ENCODE measurements at places on chromosomes 16 and 17.

DNA sequence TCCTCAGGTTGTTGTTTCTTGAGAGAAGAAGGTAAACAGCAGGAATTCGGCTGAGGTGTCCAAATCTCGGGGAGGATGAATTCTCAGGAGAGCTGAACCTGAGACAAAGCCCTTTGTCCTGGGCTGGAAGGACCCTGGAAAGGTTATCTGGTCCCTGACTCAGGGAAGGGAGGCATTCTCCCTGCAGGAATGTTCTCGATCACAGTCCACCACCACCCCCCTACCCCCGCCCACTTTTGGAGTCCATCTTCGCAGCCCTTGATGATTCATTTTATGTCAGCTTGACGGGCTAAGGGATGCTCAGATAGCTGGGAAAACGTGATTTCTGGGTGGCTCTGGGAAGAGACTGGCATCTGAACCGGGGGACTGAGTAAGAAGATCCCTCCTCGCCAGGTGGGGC is 1.4 kb upstream of the CEP295NL start:
- DNase-seq = no peak

GRCh38 chr16:2179107-2179501 is 17.3 kb downstream of the CASKIN1 start:
- no peak for DNase-seq

GRCh38 chr17:75287221-75287620 is 2.0 kb downstream of the SLC25A19 start:
- DNase-seq = no peak

- DNase-seq = no peak
Observed at GRCh38 chr16:53166099-53166498, 111.3 kb downstream of the CHD9 start.

DNA sequence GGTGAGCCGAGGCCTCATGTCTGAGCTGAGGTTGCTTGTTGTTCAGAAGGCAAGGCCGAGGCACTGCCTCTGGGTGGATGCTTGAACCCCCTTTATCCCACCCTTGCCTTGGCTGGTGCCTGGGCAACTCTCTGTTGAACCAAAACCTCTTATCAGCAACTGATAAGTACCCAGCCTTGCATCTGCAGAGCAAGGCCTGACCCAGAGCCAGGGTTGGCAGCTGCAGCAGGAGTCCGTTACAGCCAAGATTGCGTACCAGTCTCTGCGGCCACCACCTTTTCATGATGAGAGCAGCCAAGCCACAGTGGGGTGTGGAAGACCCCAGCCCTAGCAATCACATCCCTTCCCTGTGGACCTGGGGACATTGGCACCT is 118.3 kb downstream of the RAB11FIP4 start:
- no peak for DNase-seq

DNA sequence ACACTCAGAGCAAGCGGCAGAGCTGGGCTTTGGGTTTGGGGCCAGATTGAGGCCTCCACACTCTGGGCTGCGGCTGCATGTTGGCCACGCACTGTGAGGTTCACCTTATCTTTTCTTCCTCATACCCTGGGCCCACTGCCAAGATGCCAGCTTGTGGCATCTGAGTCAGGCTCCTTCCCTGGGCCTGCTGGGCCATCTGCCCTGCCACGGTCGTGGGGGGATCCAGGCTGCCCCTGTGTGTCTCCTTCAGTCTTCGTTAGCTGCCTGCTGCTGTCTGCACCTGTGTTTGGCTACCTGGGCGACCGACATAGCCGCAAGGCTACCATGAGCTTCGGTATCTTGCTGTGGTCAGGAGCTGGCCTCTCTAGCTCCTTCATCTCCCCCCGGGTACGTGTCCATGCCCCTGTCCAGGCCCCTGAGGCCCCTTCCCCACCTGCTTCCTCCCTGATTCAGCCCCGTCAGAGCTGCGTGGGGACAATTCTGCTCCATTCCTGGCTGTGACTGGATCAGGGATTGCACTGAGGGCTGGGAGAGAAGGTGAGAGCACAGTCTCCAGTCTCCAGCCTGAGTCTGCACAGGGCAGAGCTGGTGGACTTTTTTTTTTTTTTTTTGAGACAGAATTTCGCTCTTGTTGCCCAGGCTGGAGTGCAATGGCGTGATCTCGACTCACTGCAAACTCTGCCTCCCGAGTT is 11.2 kb downstream of the SPNS3 start:
- peak; percentile 11 for DNase-seq

DNA sequence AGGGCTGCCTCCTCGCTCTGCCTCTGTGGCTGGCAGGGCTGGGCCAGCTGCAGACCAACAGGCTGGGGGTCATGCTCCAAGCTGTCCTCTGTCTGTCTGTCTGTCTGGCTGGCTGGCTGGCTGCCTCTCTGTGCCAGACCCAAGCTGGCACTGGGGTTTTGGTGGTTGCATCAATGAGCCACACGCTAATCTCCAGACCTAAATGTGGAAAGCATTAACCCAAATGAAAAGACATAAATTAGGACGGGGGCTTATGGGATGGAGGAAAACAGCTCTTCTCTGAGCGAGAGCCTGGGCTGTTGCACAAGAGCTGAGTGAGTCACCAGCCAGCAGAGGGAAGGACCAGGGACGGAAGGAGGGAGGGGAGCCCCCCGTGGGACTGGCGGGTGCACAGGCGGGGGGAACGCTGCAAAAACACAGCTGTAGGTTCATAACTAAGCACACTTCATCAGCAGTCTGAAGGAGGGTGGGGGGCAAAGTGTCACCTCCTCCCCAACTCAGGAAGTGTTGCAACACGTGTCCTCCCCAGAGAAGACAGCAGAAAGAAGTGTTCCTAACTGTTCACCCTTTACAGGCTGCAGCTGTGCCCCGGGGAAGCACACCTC is 83.4 kb downstream of the GAS7 start:
- peak; percentile 83 for DNase-seq

- no peak for DNase-seq
Observed at GRCh38 chr17:37610971-37611370, 1.8 kb upstream of the SYNRG start.

- DNase-seq = no peak
Observed at GRCh38 chr16:11994143-11995119, 17.9 kb downstream of the SNX29 start.

DNA sequence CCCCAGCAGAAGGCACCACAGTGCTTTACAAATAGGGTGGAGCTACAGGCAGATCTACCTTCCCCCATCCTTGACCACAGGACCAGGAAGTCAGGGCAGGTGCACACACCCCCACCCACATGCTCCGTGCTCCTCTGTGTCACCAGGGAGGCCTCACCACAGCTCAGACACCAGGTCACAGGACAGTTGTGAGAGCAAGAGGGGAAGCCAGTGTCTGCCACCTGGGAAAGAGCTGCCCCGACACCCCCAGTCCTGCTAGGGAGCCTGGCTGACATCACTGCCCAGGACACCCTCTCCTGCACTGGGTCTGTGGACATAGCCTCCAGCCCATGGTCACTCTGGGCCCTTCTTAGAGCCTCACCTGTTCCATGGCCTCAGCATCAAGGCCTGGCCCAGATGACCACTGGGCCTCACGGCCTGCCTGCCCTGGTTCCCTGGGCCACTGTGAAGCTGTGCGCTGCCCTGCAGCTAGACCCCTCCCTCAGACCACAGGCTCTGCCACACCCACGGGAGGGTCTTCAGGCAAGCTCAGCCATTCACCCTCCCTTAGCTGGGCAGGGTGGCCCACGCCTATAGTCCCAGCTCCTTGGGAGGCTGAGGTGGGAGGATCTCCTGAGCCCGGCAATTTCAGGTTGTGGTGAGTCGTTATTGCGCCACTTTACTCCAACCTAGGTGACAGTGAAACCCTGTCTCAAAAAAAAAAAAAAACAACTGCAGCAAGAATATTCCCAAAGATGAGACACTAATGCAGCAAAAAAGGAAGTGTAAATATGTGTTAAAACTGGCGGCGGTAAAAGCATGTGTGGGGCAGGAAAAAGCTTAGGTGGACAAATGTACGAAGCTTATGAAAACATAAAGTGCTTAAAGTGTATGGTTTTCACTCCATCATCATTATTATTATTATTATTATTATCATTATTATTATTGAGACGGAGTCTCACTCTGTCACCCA is 14.2 kb downstream of the POLR3K start:
- no peak for DNase-seq

DNA sequence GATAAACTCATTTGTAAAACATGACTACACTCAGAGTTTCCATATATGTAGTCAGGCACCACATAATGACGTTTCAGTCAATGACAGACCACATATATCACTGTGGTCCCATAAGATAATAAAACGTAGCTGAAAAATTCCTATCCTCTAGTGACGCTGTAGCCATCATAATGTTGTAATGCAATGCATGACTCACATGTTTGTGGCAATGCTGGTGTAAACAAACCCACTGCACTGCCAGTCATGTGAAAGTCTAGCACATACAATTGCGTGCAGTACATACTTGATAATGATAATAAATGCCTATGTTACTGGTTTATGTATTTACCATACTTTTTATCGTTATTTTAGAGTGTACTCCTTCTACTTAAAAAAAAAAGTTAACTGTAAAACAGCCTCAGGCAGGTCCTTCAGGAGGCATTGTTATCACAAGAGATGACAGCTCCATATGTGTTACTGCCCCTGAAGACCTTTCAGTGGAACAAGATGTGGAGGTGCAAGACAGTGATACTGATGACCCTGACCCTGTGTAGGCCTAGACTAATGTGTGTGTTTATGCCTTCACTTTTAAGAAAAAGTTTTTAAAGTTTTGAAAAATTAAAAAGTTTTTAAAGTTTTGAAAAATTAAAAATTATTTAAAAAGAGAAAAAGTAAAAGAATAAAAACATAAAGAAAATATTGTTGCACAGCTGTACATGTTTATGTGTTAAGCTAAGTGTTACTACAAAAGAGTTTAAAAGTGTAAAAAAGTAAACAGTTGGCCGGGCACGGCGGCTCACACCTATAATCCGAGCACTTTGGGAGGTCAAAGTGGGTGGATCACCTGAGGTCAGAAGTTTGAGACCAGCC is 9.0 kb downstream of the STAT5B start:
- peak; percentile 60 for DNase-seq

GRCh38 chr17:69050999-69051775 is 9.5 kb downstream of the ABCA9 start:
- no peak for DNase-seq

GRCh38 chr17:77420804-77421629 is 280.2 kb downstream of the SEC14L1 start:
- DNase-seq = no peak

GRCh38 chr17:61536422-61536955 is 54.5 kb downstream of the NACA2 start:
- DNase-seq = no peak

GRCh38 chr17:47803751-47804150 is 17.8 kb downstream of the OSBPL7 start:
- DNase-seq = no peak
